ENCODE measurements at places on chromosomes 7 and 10.

DNA sequence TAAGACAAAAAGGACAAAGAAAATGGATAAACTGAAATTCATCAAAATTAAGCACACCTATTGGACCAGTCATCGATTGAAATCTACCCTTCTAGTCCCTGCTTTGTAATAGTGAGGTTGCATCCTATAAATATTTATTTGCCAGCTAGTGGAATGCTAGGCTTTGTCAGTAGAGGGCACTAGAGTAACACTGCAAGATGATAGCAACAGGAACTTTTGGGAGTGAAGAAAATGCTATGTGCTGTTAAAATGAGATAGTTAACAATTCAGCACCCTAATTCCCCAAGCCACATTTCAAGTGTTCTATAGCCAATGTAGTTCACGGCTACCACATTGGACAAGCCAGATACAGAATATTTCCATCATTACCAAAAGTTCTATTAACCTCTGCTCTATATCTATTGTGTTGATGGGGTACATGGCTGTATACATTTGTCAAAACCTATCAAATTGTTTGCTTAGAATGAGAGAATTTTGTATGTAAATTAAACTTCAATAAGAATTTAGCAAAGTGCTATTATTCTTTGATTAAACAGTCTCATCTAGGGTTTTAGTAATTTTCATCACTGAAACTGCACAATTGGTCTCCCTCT is 69.8 kb downstream of the LSMEM1 start:
- peak; percentile 14 for DNase-seq
- H3K27ac ChIP-seq: no peak overlapping the region
- H3K4me1 ChIP-seq: no peaks in the 10 kb centered on the region
- H3K4me3 ChIP-seq: no peak overlapping the region
- peaks cover 12% of the 10 kb centered on the region for H3K27me3 ChIP-seq

GRCh38 chr7:44867073-44867995 is 18.0 kb downstream of the PURB start:
- no peak overlapping the region for H3K4me3 ChIP-seq
- DNase-seq: no peak
- no peaks in the 10 kb centered on the region for H3K4me1 ChIP-seq
- no peaks in the 10 kb centered on the region for H3K27me3 ChIP-seq
- H3K36me3 ChIP-seq: no peaks in the 10 kb centered on the region

DNA sequence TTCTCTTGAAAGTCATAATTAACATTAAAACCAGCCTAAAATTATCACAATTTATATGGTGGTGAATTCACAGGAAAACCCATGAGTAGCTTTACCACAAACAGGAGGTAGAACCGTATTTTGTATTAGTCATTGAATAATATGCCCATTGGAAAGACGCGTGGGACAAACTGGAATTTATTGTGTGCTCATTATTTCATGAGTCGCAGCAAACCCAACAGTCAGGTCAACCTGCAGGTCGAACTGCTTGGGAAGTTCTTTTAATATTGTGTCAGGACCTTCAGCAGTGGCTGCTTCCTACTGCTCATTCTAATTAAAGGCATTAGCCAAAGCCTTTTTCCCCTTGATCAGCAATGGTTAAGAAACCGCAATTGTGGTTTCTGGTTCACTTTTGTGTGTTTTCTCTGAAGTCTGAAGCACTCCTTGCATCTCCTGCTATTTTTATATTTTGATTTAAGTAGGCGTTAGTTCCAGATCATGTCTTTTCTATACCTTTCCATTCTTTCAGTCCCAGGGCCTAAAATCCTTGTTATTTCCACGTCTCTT is 100.1 kb downstream of the RAB11FIP2 start:
- H3K4me1 ChIP-seq: no peaks in the 10 kb centered on the region
- no peak overlapping the region for H3K4me3 ChIP-seq
- peaks cover 27% of the 10 kb centered on the region for H3K27me3 ChIP-seq

- no peak overlapping the region for H3K4me3 ChIP-seq
- no peak overlapping the region for H3K27ac ChIP-seq
- peaks cover 41% of the 10 kb centered on the region for H3K27me3 ChIP-seq
- DNase-seq: no peak
- no peaks in the 10 kb centered on the region for H3K4me1 ChIP-seq
- no peaks in the 10 kb centered on the region for H3K36me3 ChIP-seq
These were observed 11.0 kb downstream of the CPA4 start for GRCh38 chr7:130303982-130304381.

GRCh38 chr10:23190872-23191763 is 994 bp upstream of the PTF1A start:
- H3K36me3 ChIP-seq: no peaks in the 10 kb centered on the region
- DNase-seq: no peak
- no peak overlapping the region for H3K27ac ChIP-seq
- H3K27me3 ChIP-seq: peaks cover 67% of the 10 kb centered on the region

GRCh38 chr7:48617508-48617907 is 306.8 kb upstream of the CDC14C start:
- DNase-seq: no peak
- no peak overlapping the region for H3K4me3 ChIP-seq

Measured in effector memory CD8-positive, alpha-beta T cell (primary cell).